Hippocampal formation (tissue), 2 donors: ENCODE measurements at places on chromosomes 1 and 21.
A peak's percentile ranks its signal among the peaks of the same experiment; 100 is the strongest.

DNA sequence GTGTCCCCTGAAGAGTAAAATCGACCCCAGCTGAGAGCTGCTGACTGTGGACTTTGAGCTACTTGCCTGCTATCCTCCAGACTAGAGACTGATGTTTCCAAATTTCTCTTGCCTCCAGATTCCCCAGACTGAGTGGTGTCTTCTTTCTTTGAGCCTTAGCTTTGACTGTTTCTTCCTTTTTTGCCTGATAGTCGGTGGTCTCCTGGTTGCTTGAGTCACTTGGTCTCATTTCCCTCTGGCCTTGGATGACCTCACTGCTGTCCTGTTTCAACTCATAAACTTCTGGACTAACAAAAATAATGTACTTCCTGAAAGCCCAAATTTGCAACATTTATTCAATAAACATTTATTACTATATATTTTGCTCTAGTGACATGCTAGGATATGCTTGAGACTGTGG lies 52.9 kb upstream of the DIPK1A start:
- DNase-seq, result no peak

GRCh38 chr1:166479052-166479631 lies 312.3 kb upstream of the FAM78B start:
- DNase-seq, result peak; percentile 37

GRCh38 chr21:45180246-45180599 lies 105.8 kb downstream of the ADARB1 start:
- DNase-seq, result no peak

DNA sequence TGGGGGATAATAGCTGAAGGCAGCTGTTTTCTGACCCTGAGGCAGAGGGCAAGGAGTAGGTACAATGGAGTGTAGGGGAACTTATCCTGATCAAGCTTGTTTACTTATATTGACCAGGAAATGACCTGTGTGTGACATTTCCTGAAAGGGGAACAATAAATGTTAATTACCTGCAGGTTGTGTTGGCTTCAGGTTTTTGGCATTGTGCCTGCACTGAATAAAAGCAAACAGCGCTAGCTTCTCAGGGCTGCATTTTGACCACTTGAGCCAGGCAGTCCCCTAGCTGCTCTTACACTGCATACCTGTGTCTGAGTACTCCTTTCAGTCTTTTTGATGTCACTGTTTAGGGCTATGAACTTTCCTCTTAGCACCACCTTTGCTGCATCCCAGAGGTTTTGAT lies 40.6 kb downstream of the DRAM2 start:
- DNase-seq, result no peak

- DNase-seq, result no peak
Observed at GRCh38 chr1:28796352-28797211, 15.4 kb upstream of the OPRD1 start.
